Putamen (tissue), 1 donor: ENCODE measurements at places on chromosomes 6 and 20.

DNA sequence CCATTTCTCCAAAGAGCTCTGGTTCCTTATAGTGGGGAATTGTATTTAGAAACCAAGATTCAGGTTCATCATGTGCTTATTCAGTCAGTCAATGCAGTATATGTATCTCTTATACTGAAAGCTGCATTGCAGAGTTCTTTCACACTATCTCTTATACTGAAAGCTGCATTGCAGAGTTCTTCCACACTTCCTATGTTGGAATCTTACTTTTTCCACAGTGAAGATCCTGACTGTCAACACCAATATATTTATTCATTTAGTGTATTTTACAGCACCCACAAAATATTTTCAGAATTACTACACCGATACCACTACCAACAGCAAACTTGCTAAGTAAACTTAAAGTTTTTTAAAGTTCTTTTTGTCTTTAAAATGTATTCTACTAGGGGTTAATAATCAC is 349.3 kb upstream of the MMS22L start:
- DNase-seq, result no peak

DNA sequence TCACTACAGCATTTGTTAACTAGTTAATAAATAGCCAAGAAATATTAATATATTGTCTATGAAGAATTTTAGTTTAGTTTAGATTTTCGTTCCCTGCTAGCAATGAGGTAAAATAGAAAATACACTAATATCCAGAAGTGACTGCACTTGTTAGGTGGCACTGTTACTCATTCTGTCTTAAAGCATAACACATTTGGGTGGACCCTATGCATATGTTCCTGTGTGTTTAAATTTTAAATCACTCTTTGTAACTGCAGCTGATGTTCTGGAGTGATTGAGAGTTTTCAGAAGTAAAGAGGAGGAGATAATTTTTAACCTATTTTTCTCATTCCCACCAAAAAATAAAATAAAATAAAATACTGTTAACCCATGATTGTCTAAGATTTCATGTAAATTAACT is 73.9 kb upstream of the SOX4 start:
- DNase-seq, result no peak

DNA sequence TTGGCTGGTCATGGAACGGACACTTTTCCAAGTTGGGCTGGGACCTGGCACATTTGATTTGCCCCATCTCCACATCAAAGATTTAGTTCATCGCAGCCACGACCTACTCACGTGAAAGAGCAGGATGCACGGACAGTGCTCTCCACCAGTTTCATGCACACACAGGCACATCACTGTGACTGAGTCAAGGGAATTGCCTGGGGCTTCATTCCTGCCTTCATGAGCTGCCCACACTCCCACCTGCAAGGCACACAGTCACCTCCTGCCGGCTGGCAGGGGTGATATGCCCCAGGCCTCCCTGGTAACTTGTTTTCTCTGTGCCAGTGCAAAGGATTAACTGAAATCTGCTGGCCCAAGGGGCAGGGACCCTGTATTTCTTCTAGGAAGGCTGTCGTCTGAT is 23.3 kb upstream of the CST1 start:
- DNase-seq, result no peak

- no peak for DNase-seq
Observed at GRCh38 chr6:43040542-43041257, 13.0 kb downstream of the CUL7 start.

DNA sequence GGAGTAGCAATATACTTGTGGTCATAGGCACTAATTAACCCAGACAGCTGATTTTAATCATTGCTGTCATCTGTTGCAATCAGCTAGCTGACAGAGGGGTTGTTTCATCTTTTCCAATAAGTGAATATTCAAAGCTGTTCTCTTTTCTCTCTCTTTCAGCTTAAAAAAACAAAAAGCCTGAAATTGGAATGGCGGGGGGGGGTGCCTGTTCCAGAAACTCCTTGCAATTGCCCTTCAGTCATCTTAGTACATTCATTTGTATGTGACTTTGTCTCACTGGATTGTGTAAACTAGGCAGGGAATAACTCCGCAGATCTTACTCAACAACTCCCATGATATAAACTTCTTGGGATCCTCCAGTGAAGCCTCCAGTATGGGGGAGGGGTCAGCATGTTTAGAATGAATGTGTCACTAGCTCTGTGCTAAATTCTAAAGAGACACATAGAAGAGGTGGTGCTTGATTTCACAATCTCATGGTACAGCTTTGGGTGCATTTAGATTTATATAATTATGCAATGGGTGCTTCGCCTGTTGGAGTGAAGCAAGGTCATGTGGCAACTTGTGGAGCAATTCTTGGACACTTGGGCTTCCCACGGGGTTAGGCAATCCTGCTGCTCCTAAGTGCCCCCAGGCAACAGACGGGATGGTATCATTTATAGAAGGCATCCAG is 40.1 kb downstream of the SLC24A3 start:
- no peak for DNase-seq

DNA sequence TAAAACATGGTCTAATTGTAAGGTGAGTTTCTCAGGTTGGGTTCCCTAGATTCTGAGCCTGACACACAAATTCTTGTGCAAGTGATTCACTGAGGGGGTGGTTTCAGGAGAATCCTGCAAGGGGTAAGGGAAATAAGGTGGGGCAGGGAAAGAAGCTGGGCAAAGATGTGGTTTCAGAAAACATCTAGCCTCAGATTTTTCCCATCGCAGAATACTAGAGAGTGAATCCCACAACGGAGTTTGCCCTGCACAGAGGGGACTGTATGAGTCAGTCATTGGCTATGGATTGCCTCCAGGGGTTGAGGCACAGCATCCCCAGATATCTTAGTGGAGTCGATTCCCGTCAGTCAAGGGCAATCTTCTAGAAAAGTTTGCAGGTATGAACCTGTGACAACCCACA is 65.2 kb downstream of the PRL start:
- no peak for DNase-seq

DNA sequence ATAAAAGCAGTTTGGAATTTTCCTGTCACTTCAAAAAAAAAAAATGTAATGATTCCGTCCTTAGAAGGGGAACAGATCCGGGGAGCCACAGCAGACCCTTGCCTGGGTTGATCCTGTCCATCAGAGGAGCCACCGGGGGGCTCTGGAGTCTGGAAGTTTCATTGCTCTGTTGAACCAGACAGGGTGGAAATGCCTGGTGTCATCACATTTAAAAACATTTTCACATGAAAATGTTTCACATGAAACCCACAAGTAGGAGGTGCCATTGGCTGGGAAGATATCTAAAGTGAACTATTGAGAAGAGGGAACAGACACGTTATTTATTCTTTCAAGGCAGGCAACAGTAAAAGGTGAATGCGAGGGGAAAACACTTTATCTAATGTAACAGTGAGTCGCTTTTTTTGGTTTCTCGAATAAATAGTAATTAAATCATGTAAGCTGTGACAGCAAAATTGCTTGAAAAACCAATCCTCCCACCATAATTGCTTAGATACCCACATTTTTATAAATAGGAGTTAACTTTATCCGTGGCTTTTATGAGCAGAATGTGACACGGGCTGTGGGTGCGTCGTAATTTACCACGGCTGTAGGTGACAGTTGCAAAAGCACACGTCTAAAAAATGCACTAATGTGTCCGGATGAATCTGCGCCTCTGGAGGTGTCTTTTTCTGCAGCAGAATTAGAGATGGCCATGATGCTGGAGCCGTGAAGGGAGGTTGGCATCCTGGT is 323.4 kb downstream of the TAF4 start:
- peak; percentile 34 for DNase-seq

- DNase-seq, result no peak
Observed at GRCh38 chr6:148441454-148441911, 98.8 kb downstream of the SASH1 start.

GRCh38 chr6:122825163-122825562 is 36.1 kb downstream of the SMPDL3A start:
- DNase-seq, result no peak

DNA sequence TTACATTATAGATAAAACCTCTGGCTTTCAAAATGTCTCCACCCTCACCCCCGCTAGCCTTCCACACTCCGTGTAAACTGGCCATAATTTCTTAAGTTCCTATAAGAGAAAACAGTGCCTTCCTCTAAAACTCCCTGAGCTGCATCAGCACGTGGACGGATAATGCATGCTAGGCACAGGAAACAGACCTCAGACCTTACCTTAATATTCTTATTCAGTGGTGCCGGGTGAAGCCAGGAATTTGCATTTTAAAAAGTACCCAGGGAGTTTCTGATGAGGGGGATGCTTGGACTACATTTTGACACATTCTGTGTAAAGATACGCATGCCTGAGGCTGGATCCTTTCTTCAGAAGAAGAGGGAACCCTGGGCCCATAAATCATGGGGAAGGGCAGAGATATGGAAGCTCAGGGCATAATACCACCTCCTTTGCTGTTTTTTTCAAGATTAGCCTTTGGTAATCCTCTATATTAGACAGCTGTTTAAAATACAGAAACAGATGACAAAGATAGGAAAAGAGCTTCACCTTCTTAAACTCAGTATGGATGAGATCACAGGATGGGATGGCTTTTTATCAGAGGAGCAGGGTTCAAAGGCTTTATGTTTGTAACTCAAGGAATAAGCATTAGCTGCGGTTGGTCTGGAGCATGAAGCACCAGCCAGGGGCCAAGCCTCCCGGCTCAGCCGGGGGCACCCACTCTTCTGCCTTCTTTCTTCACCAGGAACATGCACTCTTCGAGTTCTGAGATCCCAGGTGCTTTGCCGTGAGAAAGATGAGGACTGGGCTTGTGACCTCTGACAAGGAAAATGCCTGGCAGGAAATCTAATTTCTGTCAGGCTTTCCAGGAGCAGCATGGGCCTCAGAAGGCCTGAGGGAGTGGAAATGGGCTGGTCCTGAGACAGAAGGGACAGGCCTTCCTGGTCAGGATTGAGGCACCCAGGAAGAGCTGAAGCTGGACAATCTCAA is 218.1 kb upstream of the SOX4 start:
- DNase-seq, result no peak

GRCh38 chr6:22892452-22892851 is 323.1 kb downstream of the HDGFL1 start:
- no peak for DNase-seq

DNA sequence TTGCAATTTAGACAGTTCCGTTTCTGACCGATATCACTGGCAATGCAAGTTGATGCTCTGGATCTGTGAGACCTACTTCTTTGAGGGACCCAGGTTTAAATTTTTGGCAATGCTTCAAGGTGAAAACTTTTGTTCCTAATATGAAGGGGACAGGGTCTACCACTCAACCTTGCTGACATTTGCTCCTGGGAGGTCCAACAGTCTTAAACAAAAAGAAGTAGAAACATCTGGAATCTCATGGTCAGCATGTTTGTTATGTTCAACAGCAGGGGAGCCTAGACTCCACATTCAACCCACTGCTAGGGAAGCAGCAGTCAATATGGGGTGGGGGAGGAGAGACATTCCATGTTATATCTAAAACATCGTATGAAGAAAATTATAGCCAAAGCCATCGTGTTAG is 196.4 kb downstream of the SIM1 start:
- no peak for DNase-seq

- DNase-seq, result no peak
Observed at GRCh38 chr6:38612143-38612965, 27.4 kb downstream of the BTBD9 start.

DNA sequence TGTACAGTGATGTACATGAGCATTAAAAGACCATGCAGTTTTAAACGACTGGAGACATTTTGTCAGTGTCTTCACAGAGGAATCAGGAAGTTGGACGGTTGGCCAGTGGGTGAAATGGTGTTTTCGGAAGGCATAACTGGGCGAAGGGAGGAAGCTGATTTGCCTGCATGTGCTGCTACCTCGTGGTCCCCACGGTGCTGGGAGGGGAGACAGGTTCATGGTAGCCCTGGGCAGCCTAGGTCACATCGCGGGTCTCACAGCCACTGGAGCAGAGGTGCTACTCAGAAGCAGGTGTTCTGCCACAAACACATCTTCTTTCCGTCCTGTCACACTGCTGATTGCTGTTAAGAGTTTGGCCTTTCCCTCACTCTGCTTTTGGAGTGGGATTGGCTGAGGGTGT is 35.2 kb downstream of the HIVEP1 start:
- DNase-seq, result no peak

DNA sequence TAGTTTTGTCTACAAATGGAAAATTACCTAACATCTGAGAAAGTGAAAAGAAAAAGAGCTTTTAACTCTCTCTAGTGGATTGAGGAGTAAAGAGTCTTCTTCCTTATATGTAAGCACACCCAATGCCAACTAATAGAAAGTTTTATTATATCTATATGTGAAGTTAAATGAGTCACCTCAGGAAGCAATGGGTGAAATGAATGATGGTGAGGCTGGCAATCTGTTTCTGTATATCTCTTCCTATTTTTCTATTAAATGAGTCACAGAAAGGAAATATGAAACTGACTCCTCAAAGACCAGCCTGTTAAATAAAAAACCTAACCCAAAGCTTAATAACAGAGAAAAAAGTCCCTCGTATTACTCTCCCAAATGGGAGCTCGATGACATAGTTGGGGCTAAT is 71.3 kb downstream of the OTOR start:
- no peak for DNase-seq

GRCh38 chr6:104540743-104541142 is 319.0 kb downstream of the HACE1 start:
- DNase-seq, result no peak

DNA sequence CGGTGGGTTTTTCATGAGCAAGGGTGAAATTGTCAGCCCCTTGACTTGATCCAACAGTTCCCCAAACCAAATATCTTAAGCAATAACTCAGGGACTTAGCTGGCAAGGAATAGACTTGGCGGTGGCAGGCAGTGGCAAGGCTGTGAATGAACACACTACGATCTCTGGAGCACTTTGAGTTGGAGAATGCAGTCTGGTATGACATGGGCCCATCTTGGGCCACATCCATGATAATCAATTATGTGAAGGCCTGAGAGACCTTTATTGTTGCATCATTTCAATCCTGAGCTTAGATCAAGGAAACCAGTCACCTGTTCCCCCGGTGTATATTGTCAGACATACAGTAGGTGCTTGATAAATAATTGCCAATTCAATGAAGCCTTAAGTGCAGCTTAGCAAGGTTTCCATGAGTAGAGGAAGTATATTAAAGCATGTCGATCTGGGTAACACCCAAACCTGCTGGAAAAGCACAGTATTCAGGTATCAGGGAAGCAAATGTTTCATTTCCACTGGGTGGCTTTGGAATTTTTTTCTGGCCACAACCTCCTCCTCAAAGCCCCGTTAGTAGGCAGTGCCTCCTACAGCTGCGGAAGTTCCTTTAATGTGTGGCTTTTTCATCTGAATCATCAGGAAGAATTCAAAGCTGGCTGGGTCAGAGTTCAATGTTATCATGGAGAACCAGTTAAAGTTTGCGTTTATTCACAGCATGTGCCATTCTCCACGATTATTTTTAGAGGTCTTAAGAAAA is 10.2 kb downstream of the CASS4 start:
- DNase-seq, result no peak

DNA sequence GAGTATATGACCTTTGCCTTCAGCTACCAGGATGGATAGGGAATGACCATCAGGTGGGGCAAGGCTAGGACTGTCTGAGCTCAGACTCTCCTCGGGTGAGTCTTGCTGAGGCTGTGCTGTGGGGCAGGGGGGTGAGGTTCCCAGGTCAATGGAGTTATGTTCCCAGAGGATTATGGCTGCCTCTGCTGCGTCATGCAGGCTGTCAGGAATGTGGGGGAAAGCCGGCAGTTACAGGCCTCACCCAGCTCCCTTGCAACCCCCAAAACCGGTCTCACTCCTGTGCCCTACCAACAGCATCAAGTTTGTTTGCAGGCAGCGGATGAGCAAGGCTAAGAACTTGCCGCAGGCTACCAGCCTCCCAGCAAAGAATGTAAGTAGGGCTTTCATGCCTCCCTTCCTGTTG is 93.5 kb downstream of the ESR1 start:
- DNase-seq, result no peak

GRCh38 chr6:10268611-10269310 is 146.1 kb downstream of the TFAP2A start:
- DNase-seq, result peak; percentile 1
